ENCODE measurements at places on chromosomes 2 and 18.

DNA sequence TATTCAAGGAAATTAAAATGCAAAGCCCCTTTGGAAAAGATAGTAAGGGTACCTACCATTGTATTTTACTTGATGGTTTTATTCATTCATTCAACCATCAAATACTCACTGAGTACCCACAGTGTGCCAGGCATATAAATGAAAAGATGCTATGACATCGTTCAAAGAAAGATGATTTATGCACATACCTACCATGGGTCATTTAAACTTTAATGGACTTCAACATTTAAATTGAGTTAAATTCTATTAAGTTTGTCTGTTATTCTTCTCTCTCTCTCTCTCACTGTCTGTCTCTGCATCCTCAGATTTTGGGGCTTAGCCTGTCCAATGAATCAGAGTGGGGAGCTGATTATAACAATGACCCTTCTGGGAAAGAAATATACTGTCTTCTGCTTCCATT is 87.9 kb downstream of the CERS6 start:
- DNase-seq, result no peak

DNA sequence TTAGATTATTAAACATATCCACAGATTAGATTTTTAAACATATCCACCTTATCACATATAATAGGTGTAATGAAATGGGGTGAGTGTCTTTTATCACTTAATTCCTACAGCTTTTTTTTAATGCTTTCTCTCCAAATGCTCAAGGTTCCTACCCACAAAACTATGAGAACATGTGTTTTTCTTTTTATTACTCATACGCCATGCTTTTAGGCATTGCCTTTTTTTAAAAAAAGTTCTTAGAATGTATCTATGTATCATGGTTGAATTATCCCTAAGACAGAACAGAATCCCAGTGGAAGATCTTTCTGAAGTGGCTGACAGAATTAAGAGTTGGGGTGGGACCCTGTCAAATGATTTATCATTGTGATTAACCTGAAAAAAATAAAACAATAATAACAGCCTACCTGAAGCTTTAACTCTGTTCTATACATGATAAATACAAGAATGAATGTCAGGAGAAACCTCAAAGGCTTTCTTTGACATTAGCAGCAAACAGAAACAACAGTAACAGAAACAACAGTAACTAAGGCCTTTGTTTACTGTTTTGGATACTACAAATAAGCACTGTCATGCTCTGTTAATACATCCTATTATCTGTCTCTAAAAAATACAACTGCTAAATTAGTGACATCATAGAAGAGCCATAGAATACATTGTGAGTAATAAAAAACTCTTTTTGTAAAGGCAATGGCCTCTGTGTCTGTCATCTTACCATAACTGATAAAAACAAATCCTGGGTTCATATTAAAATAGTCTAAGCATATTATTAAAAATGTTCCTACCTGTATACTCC is 4.1 kb upstream of the ZNF397 start:
- DNase-seq, result no peak

DNA sequence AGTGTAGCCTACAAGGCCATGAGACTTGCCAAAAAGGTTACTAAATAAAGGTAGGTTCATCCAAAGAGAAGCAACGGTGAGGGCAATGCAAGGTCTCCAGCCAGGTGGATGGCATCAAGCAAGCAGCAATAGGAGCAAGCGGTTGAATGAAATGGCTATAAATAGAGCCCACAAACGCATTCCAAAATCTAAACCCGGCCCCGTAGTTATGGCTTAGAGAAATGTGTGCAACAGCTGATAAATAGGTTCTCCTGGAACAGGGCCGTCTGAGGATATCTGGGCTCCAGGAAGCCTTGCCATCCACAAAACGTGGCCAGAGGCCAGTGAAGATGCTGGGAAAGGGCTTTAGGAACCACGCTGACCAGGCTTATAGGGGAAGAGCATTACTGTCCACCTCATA is 146.1 kb upstream of the PID1 start:
- DNase-seq, result no peak

GRCh38 chr2:236177604-236177966 is 9.4 kb upstream of the GBX2 start:
- DNase-seq, result no peak

- no peak for DNase-seq
Measured at GRCh38 chr2:26492749-26493515, 15.0 kb upstream of the OTOF start.

DNA sequence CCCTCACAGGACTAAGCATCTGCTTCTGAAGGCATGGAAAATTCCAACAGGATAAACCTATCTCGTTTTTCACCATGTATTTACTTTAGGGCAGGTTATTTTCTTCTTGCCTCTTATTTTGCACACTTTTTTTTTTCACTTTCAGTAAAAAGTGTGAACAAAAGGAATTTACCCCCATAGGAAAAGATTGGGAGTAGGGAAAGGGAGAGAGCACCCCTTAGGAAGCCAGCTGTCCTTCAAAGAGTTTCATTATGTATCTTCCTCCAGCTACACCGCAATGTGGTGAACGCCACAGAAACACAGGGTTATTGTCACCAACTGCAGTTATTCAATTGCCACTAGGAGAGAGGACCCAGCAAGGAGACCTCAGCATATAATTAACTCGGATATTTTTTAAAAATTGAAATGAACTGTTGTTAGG is 286.2 kb upstream of the VRK2 start:
- no peak for DNase-seq

DNA sequence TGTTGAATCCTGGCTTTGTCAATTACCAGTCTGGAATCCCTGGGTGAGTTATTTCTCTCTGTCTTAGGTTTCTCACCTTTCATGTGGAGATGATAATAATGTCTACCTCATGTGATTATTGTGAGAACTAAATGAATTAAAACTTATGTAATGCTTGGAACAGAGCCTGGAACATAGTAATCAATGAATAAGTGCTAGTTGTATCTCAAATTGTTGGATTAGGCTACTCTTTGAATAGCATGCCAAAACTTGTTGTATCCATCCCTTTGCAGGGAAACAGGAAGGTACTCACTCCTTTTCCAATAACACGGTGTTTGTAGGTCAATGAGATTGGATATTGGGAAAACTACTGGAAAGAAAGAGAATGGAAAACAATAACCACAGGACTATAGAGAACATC is 796.6 kb upstream of the ZEB2 start:
- DNase-seq, result no peak

DNA sequence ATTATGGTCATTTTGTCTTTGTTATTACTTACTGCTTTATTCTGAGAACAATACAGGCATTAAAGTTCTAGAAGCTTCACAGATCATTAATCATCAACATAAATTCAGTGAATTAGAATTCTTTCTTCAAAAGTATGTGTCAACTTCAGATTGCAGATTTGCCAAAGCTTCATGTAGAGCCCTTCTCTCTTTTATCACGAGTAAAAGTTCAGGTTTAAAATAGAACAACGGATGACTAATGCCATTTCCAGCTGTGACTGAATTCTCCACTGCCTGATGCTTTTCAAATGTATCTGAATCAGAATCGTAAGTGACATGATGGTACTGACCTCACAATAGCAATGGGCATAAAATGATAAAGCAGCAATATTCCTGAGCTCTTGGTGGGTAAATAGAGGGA is 116.0 kb downstream of the ABCA12 start:
- DNase-seq, result no peak

- DNase-seq, result no peak
Measured at GRCh38 chr2:147173798-147174197, 671.0 kb upstream of the ACVR2A start.

GRCh38 chr2:73928963-73929347 is 2.3 kb downstream of the DGUOK start:
- DNase-seq, result no peak

GRCh38 chr18:42229211-42230210 is 274.5 kb downstream of the PIK3C3 start:
- no peak for DNase-seq

GRCh38 chr2:143588746-143589145 is 459.5 kb downstream of the ARHGAP15 start:
- DNase-seq, result no peak

Data from cortex of kidney (tissue), 1 donor.